ENCODE measurements at places on chromosomes 4 and X.

- DNase-seq = peak; percentile 75
Observed at GRCh38 chr4:38868059-38868960, 704 bp downstream of the FAM114A1 start.

DNA sequence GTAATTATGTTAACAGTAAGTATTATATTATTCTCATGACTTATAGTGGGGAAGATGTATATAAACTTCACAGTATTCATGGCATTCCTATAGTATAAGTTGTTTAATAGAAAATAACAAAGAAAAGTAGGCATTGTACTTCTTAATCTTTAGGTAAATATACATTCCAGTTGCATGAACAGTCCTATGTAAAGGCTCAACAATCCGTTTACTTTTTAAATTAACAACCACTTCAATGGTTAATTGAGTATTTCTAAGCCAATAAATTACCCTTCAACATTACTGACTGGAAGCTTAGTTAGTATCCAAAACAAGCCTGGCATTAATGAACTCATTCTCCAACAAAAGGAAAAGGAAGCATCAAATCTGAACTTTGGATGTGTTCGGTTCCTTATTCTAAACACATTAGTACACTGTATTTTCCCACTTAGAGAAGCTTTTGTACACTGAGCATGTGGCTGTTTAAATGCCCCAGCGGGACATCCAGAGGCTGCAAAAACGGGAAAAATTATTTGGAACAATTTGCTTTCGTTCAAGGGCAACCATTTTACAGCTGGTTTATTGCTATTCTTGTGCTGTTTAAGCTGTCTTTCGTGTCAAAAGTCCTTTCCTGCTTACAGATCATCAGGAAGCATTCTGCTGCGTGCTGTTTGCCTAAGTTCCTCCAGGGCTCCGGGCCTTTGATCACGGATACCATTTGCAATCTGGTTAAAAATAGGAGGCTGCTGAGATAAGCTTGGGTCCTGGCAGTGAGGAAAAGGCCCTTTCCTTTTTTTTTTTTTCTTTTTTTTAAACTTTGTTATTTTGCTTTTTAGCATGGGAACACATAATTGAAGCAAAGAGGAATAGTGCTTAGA lies 460.3 kb downstream of the SPRY1 start:
- no peak for DNase-seq

GRCh38 chr4:188455062-188455752 lies 316.0 kb downstream of the TRIML1 start:
- no peak for DNase-seq

GRCh38 chrX:5051831-5052491 lies 1176.7 kb downstream of the NLGN4X start:
- peak; percentile 44 for DNase-seq

DNA sequence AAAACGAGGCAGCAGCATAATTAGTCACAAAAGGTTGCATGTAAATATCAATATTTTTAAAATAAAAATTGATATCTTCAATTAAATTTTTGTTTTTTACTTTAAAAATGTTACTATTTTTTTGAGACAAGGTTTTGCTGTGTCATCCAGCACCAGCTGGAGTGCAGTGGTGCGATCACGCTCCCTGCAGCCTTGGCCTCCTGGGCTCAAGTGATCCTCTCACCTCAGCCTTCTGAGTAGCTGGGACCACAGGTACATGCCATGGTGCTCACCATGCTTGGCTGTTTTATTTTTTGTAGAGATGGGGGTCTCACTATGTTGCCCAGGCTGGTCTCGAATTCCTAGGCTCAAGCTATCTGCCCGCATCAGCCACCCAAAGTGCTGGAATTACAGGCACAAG lies 96.8 kb upstream of the FRAS1 start:
- DNase-seq = peak; percentile 41

All from Right ventricle myocardium inferior (tissue), 1 donor.